ENCODE measurements at places on chromosomes 2 and 18.

GRCh38 chr18:55097456-55098170 lies 138.4 kb upstream of the CCDC68 start:
- DNase-seq = no peak

- DNase-seq = no peak
Measured at GRCh38 chr2:205053827-205054410, 508.6 kb downstream of the PARD3B start.

GRCh38 chr2:168224346-168224745 lies 23.0 kb downstream of the STK39 start:
- DNase-seq = no peak

DNA sequence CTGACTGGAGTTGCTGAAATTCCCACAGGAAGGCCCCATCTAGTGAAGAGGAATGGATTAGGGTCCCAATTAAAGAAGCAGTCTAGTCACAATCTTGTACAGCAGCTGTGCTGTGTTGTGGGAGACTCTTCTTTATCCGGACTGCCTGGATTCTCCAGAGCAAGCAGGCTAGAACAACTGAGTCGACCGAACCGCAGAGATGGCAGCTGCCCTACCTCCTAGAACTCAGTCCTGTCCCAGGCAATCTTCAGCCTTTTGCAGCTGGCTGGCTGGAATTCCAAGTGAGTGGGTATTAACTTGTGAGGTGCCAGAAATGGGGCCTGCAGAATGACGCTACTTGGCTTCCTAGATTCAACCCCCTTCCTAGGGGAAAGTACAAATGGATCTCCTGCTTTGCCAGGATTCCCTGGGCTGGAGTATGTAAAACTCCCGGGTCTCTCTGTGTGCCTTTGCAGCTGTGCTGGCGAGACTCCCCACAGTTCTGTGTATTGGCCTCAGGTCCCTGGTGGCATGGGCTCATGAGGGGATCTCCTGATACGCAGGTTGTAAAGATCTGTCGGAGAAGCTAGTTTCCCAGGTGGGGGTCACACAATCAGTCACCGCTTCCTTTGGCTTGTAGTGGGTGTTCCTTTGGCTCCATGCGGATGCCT lies 1952.6 kb upstream of the LRRTM1 start:
- no peak for DNase-seq

DNA sequence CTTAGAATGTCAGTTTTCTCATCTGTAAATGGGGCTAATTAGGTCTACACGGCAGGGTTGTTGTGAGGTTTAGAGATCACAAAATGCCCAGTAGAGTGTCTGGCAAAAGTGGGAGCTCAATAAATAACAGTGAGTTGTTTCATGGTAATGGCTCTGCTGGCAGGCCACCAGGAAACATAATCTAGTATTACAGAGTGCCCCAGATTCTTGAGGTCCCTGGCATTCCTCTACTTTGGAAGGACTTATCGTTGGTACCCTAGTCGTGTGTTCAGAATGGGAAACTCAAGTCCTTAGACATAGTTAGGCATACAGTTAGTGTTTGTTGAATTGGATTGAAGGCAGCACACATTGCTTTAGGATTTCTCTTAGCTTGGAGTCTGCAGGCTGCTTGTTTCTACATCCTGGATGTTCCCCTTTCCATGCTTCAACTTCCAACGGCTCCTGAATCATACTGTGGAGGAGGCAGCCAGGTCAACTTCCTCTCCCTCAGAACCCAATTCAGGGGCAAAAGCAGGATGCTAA lies 161.5 kb upstream of the FOSL2 start:
- peak; percentile 76 for DNase-seq

GRCh38 chr2:201901786-201902185 lies 95.4 kb downstream of the CDK15 start:
- DNase-seq = peak; percentile 73

- DNase-seq = no peak
Measured at GRCh38 chr2:197292619-197293018, 18.0 kb downstream of the ANKRD44 start.

DNA sequence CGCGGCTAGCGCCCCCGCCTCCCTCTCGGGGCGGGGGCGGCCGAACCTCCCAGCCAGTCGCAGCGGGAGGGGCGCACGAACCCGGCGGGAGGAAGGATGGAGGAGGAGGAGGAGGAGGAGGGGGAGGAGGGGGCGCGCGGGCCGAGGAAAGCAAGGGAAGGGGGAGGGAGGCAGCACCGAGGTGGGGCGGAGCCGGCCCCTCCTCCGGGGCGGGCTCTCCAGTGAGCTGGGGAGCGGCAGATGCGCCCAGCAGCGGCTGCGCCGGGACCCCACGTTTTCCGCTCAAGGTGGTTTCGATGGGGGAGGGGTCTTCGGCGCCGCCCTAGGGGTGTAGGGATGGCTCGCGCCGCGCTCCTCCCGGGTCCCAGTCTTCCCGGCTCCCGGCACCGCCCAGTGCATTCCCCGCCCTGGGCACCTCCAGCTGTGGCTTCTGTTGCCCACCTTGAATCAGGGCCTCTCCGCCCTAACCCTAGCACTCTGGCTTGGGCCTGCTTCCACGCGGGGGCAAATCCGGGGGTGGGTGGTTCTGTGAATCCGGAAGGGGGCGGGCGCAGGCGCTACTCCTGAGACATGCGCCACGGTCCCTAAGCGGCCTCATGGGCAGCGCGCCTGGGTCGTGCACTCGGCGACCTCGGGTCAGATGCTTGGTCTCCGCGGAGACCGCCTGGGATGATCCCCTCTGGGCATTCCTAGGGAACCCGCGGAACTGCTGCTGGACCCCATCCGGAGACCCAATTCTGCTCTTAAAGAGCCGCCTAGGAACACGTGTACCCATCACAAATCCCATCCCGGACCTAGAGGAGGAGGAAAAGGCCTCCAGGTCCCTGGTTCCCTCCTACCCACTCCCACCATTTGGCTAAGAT lies at the start of gene FBXO41:
Gene FBXO41 (minus strand): TSS at position 183 of the 863 bp plus-strand sequence. CDS start 14,848 bp downstream, outside the sequence.
- DNase-seq = no peak

GRCh38 chr2:227796045-227796711 lies 17.5 kb upstream of the CCL20 start:
- peak; percentile 40 for DNase-seq

GRCh38 chr2:237932731-237933131 lies 34.1 kb upstream of the UBE2F start:
- no peak for DNase-seq

DNA sequence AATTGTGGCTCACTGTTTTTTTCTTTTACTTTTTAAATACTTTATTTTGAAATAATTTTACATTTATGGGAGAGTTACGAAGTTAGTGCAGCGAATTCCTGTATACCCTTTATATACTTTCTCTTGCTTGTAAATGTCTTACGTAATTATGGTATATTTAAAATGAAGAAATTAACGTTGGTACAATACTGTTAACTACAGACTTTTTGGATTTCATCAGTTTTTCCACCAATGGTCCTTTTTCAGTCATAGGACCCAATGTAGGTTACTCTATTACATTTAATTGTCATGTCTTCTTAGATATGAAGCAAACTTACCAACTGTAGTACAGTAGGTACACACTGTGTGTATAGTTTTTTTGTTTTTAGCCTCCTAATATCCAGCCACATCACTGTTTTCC lies 76.3 kb downstream of the BOLA3 start:
- DNase-seq = peak; percentile 86

DNA sequence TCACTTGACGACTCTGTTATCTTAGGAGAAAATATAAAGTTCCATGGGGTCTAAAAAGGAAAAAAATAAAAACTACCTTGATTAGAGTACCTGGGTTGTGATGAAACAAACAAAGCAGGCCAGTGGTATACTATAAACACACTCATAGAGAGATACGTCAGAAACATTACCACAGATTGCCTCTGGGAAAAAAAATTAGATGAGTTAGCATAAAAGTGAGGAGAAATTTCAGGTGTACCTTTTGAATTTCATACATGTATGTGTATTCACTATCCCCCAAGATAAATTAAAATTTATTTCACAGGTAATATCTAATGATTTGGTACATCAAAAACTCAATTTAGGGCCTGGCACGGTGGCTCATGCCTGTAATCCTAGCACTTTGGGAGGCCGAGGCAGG lies 18.2 kb downstream of the WDR33 start:
- no peak for DNase-seq

- DNase-seq = no peak
Measured at GRCh38 chr2:66050392-66050791, 384.5 kb upstream of the MEIS1 start.

DNA sequence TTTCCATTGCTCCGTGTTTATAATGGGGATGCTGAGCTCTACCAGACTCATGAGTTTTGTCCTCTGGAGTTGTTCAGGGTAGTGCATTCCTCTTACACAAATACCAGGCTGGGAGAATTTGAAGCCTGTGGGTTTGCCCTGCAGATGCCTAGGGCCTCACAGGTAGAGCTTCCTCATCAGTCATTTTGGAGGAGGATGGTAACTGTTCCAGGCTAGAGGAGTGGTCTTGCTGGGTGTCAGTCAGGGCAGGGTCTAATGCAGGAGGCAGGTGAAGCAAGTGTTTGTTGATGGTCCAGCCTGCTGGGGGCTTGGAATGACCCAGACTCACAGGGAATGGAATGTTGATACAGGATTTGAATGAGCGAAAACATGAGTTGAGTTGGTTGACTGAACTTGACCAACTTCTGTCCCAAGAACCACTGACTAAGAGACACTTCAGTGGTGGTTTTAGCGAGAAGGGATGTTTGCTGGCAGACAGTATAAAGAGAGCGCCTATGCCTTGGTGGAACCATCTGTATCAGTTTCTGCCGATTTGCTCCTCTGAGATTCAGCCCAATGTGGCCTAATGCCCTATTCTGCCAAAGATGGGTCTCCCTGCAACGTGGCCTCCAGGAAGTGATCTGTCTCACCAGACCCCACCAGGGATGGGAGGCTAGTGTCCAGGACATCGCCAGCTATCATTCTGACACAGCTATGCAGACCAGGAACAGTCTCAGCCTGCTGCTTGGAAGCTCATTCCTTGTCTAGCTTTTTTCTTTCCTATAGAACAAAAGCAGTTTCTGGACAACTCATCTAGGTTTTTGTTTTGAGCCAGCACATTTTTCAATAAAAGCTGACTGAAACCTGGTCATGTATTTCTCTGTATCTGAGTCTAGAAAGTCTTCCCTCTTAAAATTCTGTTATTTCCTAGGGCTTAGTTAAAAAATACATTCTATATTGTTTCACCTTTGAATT lies 9.3 kb downstream of the IL1R2 start:
- DNase-seq = no peak

DNA sequence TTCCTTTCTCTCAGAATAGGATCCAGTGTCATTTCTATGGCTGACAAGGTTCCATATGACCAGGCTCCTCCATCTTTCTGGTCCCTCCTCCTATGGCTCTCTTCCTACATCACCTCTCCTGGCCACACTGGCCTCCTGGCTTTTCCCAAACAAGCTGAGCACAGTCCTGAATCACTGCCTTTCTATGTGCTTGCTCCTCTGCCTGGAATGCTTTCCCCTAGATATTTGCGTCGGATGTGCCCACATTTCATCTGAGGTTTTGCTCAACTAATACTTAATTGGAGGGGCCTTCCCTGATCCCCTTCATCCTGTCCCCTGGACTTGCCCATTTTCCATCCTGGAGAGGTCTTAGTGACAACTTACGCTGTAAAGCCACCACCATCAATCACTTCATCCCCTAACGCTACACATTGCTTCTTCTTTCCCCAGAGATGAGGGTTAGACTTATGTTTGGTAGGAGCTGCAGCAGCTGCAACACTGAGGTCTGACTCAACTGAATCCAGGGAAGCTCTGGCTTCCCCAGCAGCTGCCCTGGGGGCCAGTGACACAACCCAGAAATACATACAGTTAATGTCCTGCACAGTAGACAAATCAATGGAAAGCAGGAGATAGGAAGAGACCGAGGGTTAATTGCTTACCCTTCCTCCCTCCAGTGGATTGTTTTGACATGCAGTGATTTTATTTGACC lies 42.9 kb downstream of the QPCT start:
- DNase-seq = no peak

DNA sequence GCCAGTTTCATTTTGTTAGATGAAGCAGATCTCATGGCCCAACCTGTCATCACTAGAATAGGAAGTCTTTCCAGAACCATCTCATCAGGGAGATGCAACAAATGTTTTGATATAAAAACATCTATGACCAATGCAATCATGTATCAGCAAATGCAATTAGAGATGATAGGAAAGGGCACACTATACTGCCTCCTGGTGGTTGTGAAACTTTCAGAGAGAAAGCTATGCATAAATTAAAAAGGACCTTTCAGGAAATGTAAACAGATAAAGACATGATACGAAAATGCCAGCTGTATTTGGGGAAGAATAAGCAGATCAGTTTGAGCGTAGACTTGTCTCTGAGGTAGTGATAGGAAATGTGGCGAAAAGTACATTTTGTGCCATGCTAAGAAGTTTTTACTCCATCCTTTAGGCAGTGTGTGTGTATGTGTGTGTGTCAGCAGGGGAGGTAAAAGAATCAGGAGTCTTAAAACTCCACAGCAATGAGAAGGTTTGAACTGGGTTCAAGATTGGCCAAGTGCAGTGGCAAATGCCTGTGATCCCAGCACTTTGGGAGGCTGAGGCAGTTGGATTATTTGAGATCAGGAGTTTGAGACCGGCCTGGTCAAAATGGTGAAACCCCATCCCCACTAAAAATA lies 479.3 kb downstream of the CPS1 start:
- no peak for DNase-seq

- no peak for DNase-seq
Measured at GRCh38 chr2:41940060-41940744, 107.6 kb upstream of the PKDCC start.

GRCh38 chr2:144521686-144522085 lies 1.8 kb upstream of the ZEB2 start:
- no peak for DNase-seq

DNA sequence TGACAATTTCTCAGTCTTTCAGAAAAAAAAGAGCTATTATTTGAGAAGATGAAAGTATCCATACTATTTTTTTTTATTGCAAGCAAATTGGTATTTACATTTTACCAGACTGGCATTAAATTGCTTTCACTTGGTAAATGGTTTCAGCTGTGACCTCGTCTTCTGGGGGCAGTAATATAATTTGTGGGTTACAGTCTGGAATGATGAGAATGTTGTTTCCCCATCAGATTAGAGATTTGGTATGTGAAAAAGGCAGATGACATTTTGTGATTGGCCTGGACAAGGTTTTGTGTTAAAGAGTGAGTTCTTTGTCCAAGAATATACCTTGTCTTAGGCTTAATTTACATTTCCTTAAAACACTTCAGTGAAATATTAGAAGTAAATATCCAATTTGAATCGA lies 390.1 kb upstream of the ST6GAL2 start:
- no peak for DNase-seq

DNA sequence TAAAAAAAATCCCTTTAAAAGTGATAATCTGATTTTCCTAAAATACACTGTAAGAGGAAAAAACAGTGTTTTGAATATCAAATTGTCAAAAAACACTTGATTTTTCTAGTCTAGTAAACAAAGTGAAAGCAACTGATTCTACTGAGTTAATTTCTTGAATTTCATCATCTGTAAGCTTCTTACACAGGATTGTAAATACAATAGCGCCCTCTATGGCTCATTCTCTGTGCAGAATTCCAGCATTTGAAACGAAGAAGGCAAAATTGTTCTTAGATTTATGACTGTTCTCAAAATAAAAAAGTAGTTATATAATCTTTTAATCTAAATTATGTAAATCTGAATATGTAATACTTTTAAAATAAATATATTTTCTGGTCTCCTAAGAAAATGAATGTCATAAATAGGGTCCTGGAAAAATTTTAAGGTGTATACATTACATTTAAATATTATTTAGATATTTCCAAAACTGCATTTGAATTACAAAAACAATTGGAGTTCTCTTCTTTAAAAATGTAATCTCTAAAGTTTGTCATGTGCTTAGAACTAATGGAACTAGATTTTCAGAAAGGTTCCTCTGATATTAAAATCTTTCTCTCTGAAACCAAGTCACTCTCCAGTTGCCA lies 176.9 kb upstream of the MC4R start:
- DNase-seq = peak; percentile 89
